Hippocampal formation (tissue), 2 donors: ENCODE measurements at places on chromosomes 11 and 22.

DNA sequence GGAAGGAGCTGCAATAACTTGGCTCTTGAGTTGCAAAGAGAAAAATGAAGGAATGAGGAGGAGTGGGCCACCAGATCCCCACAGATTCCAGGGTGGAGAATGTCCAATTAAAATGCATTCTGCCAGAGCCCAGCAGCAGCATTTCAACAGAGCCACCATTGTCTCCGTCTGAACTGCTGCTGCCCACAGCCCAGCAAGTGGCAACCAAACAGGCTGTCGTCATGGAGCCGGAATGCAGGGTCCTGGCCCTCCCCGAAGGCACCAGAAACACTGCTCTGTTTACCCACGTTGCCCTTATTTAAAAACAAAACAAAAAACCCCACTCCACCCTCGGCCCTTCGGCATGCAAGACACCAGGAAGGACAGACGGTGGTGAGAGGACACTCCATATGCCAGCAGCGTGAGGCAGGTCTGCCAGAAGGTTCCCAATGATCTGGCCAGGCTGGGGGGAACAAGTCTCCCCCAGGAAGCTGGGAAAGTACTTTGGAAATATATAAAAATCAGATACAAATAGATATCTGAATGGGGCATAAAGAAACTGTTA, 32.5 kb downstream of the PLEKHA7 start:
- peak; percentile 81 for DNase-seq

- no peak for DNase-seq
Measured at GRCh38 chr11:44530413-44531115, 34.9 kb upstream of the CD82 start.

GRCh38 chr11:92286709-92287108, 62.1 kb downstream of the FAT3 start:
- no peak for DNase-seq

- DNase-seq: peak; percentile 34
Measured at GRCh38 chr11:121654843-121655536, 202.2 kb upstream of the SORL1-AS1 start.

DNA sequence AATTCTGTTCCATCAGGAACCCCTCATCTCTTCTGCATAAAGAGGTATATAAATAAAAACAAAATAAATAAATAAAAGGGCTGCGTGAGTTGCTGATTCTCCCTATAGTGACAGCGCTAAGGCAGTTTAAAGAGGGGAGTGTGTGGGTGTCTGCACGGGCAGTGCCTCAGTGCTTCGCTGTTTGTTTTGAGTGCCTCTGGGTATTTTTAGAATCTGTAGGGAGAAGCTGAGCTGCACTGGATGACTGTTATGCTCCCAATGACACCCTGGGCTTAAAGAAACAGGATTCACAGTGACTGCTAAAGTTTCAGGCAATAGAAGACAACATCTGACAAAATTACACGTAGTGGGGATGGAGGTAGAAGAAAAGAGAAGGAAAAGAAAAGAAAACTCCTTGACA, 38.8 kb downstream of the SLC1A2 start:
- no peak for DNase-seq

DNA sequence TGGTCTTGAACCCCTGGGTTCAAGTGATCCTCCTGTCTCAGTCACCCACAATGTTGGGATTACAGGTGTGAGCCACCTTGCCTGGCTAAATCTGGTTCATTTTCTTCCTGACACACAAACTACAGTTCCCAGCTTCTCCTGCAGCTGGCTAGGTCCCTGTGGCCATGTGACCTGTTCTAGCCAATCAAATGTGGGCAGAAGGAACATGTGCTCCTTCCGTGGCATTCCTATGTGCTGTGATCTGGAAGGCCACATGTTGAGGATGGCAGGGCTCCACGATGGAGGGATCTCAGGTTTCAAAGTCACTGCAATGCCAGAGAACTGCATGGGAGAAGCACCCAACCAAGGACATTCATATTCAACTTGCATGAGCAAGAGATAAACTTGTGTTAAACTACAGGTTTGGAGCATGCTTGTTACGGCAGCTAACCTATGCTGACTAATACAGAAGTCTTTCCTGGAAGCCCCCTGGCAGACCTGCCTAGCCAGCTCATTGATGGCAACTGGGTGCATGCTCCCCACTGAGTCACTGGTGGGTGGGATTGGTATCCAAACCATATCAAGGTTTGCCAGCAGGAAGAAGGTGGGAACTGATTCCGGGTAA, 86.0 kb downstream of the RPS6KA4 start:
- no peak for DNase-seq

DNA sequence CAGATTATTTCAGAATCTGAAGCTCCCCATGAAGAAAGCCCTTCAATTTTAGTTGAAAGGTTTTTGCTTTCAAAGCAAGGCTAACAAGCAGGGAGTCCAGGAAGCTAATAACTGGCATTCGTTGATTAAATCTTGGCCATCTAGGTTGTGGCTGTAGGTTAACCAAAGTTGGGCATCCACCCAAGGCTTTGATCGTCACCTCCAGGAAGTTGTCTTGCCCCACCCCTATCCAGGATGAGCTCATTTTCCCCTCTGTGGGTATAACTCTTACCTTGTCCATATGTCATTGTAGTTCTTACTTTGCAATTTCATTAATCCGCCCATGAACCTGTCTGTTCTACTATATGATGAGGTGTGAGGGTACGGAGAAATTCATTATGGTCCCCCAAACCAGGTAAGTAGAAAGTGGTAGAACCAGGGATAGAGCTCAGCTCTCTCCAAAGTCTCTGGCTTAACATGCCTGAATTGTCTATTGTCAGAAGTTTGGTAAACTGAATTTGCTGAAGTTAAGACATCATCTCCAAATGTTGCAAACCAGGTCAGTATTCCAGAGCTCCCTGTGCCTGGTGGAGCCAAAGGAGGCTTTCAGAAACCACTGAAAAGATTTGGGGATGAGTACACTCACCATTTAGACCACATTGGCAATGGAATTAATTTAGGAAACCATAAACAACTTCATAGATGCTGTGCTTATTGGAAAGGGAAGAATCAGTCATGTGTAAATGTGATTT, 97.1 kb downstream of the CD44 start:
- no peak for DNase-seq

DNA sequence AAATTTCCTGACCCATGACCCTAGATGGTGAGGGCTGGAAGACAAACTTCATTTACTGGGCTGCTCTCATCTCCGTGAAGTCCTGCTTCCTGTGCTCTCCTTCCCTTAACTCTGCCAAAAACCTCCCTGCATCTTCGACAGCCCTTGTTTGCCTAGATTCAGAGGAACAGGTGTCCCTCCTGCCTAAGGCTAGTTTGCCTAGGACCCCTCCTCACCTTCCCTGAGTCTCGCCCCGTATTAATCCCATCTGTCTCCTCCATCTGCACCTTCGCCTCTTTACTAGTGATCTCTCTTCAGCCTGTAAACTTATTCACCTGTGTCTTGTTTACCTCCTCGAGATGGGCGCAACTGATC, 33.1 kb downstream of the EIF3F start:
- no peak for DNase-seq

DNA sequence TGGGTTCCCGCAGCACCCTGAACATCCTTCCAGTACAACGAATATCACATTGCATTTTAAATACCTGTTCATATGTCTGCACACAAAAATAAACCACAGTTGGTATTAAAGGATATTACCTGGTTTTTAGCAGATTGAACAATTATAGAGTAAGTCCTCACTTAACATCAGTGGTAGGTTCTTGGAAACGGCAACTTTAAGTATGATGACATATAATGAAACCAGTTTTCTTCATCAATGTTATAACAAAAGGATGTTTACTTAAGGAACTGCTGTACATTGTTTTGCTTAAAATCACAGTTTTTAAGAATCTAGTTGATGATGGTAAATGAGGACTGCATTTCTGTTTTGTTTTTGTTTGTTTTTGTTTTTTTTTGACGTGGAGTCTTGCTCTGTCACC, 28.0 kb downstream of the TRIM66 start:
- no peak for DNase-seq

- no peak for DNase-seq
Measured at GRCh38 chr22:40407021-40407761, 36.8 kb downstream of the SGSM3 start.
